Cortex of kidney (tissue), 1 donor: ENCODE measurements at places on chromosomes 5 and 9.

DNA sequence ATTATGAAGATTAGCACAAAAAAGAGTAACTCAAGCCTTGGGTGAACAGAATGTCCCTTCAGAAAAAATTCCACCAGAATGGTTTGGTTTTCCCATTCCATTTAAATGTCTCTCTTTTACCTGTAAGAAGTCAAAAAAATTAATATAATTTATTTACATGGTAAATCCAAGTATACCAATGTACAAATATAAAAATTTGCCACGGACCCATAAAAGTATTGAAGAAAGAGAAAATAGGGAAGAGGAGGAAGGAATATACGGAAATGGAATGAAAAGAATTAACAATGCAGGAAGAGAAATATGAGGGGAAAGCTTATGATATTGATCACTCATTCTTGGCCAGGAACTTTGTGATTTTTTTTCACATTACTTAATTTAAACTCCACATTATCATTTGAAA is at the start of gene OR13C9:
OR13C9 (minus strand) TSS at position 101 of the 400 bp plus-strand sequence; CDS start at position 101, 0 bp downstream.
- no peak for DNase-seq

DNA sequence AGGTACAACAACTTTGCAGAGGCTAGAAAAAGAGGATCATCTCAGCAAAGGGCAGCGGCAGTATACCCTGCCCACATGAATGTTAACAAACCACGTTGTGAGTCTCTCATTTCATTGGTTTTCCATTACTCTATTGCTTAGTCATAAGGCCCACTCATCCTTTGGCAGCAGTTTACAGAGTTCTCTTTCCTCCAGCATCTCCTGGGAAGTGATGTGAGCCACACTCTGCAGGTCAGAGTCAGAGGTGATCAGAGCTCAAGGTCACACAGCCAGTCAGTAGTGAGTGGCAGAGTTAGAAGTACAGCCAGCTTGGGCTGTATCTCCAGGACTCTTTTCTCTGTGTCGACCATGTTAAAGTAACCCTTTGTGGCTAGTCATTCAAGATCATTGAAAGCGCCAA is 599.6 kb upstream of the GRAMD2B start:
- no peak for DNase-seq

DNA sequence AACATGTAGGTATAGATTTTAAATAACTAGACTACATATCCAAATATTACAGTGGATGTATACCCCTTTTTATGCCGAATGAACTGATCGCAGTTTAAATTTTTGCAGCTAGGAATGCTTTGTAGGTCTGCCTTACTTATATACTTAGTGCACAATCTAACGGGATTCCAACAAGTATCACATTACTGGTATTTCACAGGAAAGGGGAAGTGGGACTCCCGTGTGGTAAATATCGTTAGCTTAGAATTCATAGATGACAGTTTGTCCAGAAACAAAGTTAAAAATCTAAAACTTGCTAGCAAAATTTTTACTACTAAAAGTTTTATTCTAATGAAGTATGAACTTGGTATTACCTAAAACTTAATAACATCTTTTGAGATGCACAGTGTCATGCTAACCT is 193.5 kb upstream of the TLX3 start:
- no peak for DNase-seq

DNA sequence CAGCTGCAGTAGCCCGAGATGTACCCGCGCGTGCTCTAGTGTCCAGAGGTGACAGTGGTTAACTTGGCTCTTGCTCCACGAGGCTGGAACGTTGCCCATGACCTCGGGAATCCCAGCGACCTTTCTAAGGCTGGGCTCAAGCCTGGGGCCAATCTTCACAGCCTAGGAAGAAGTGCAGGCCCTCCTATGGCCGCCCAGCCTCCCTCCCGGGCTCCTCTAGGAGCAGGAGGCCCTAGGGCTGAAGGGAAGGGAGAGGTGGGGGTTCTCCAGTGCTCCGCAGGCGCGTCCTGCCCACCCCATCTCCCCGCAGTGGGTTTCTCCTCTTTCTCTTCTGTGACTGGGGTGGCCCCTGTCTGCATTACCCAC is 13.3 kb downstream of the NR2F1 start:
- DNase-seq = no peak

GRCh38 chr5:173703466-173703865 is 87.0 kb upstream of the BOD1 start:
- no peak for DNase-seq

GRCh38 chr5:141135030-141135717 is at the start of gene PCDHB5:
TSS of gene PCDHB5 (plus strand) at chr5:141135206. CDS start at chr5:141135435, 229 bp downstream.
- DNase-seq = no peak

GRCh38 chr9:130908146-130908877 is 11.7 kb upstream of the QRFP start:
- DNase-seq = no peak

DNA sequence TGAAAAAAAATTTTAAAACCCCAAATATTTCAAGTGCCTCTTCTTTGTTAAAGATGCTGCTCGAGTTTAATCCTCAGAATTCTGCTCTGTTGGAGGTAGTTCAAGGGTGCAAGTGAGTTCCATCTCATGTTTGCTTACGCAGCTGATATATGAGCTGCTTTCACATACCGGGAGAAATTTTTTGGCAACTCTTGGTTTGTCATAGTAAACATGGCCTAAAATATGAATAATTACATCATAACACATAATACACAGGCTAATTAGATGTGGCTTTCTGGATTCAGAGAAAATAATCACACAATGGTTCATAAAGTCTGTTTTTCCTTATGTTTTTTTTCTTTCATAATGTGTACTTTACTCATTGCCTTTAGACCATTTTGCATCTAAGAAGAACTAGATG is 1134.1 kb downstream of the PTPRD start:
- no peak for DNase-seq

DNA sequence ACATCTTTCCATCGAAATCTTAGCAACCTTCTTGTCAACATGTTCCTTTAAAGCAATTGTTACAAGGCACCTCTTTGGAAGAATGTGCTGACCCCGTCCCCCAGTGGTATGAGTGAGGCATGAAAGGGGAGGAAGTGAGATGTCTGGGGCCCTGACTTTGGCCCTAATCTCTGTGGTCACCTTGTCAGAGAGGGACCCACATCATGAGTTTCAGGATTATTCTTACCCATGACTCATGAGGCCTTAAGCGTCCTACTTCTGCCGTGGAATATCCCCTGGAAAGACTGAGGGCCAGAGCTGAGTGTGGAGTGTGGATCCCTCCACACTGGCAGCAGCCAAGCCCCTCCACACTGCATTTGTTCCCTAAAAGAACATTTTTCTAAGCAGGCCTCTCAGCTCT is 81.2 kb downstream of the FSTL4 start:
- DNase-seq = no peak

GRCh38 chr5:124283031-124283430 is 463.4 kb downstream of the ZNF608 start:
- no peak for DNase-seq

DNA sequence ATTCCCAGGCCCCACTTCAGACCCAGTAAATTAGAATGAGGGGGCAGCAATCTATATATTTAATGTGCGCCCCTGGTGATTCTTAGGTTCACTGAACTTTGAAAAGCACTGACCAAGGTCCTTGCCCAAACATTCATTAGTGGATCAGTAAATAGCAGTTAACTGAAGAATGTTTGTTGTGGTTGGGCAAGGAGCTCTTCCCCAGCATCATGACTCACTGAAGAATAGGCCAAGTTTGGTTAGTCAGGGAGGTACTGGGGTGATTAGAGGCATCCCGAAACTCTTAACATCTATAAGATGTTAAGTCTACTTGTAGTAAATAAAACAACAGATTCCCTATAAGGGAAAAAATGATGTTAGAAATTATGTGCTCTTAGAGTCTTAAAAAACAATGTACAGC is 833 bp upstream of the MROH2B start:
- DNase-seq = no peak

GRCh38 chr9:89165341-89165740 is 13.3 kb downstream of the SHC3 start:
- DNase-seq = no peak

- no peak for DNase-seq
Measured at GRCh38 chr5:17314907-17315471, 97.6 kb downstream of the BASP1 start.

DNA sequence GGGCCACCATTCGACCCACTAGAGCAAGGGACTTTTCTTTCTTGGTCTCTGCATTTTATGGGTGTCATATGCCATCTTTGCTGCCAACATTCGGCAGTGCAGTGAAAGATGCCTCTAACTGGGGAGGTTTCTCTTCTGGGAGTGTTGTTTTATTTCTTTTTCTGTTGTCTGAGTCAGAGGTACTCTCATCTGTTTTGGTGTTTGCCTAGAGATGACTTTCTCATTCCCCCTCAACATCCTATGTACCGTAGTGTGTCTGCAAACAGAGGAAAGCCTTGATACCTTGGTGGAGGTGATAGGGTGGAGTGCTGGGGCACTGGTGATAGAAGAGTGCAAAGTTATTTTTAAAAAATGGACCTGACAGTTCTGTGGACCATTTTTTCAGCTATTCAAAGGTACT is 182.1 kb downstream of the ARHGAP26 start:
- no peak for DNase-seq

DNA sequence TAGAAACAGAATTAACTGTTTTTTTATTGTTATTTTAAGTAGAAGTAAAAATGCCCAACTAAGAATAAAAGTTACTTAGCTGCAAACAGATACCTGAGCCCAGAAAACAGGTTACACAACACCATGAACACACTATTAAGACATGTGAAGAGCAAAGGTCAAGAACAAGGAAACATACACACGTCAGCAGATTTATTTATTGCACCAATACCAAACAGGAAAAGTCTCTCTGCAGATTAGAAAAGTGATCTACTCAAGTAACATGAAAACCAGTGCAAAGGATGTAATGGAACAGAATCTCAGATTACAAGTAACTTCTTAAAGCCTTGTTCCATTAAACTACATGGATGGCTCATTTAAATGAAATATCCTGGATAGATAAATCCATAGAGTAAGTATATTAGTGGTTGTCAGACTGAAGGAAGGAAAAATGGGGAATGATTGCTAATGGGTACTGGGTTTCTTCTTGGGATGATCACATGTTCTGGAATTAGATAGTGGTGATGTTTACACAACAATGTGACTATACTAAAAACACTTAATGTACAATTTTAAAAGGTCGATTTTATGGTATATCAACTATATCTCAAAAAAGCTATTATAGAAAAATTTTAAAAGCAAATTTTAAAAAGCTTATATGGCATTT is 6.1 kb downstream of the SAR1B start:
- no peak for DNase-seq

DNA sequence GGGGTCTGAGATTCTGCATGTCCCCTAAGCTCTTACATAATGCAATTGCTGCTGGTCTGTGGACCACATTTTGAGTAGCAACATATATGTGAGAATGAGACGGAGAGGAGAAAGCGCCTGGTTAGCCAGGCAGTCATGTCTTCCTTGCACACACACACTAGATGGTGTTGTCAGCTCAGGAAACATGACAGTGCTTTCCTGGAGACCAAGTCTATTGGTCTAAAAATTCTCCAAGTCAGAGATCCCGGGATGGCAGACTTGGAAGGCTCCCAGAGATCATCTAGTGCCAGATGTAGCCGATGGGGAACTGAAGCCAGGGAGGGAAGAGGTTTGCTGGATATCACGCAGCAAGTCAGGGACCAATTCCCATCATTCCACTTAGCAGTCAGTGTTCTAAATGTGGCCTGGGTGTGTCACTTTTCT is 53.4 kb downstream of the GALNT12 start:
- no peak for DNase-seq

GRCh38 chr9:118463419-118463818 is 759.2 kb downstream of the TLR4 start:
- DNase-seq = no peak

DNA sequence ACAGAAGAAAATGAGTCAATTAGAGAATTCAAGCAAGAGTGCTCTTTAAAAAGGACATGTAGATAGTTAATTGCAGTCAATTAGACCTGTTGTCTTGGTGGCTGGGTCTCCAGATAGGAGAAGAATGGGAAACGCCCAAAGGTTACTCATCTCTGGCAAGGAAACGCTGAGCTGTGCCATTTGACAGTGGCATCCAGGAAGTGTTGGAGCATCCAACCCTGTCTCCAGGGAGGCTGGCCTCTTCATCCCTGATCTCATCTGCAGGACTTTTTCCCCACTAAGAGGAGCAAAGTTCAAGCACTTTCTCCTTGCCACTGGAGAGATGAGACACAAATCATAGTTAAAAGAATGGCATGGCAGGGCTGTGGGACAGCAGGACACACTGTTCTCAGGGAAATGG is 111.7 kb upstream of the MSX2 start:
- no peak for DNase-seq

GRCh38 chr5:175378444-175379028 is 65.4 kb downstream of the DRD1 start:
- no peak for DNase-seq

GRCh38 chr5:82018462-82018861 is 46.6 kb downstream of the ATG10 start:
- DNase-seq = no peak

GRCh38 chr5:58056546-58056945 is 403.3 kb downstream of the PLK2 start:
- no peak for DNase-seq

- DNase-seq = no peak
Measured at GRCh38 chr5:68688547-68688946, 405.3 kb upstream of the SLC30A5 start.

GRCh38 chr9:105206821-105207699 is 37.4 kb upstream of the SLC44A1 start:
- DNase-seq = no peak

GRCh38 chr9:111854799-111855198 is 41.8 kb upstream of the UGCG start:
- no peak for DNase-seq

GRCh38 chr5:16617274-16617968 is 624 bp upstream of the RETREG1 start:
- no peak for DNase-seq

GRCh38 chr5:98599016-98599415 is 174.4 kb upstream of the RGMB start:
- no peak for DNase-seq

DNA sequence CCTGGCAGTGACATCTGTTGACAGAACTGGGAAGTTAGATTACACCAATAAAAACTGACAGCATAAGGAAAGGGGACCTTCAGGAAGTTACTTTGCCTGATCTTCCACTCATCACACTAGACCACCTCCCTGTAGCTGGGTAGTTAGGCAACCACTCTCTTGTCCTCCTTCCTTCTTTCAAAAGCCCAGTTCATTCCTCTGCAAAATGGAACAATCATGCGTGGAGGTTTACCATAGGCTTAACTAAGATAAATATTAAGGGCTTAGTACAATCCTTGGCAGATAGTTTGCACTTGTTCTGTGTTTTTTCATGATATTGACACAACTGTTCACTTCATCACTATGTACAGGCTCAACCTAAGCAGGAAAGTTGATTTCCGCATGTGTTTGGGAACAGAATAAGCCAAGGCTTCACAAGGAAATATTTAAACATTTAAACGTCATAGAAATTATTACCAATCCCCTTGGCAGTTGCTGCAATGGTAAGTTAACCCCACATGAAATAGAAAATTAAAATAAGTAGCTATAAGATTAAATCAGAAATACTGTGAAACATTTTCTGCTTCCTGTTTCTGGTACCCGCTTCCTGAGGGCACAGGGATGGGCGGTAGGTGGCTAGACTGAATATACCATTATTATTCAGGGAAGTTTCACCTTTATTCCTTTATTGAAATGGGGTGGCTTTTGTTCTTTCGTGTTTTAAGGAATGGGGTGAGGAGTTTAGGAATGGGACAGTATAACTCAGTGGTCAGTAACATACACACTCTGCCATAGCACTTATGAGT is 9.9 kb upstream of the PTGER4 start:
- DNase-seq = no peak

- no peak for DNase-seq
Measured at GRCh38 chr9:129335464-129336129, 157.5 kb upstream of the IER5L start.

GRCh38 chr9:33044677-33045282 is 19.7 kb downstream of the DNAJA1 start:
- DNase-seq = no peak

GRCh38 chr5:124401476-124402143 is 344.8 kb downstream of the ZNF608 start:
- DNase-seq = no peak
